ENCODE measurements at places on chromosomes 6 and 20.

DNA sequence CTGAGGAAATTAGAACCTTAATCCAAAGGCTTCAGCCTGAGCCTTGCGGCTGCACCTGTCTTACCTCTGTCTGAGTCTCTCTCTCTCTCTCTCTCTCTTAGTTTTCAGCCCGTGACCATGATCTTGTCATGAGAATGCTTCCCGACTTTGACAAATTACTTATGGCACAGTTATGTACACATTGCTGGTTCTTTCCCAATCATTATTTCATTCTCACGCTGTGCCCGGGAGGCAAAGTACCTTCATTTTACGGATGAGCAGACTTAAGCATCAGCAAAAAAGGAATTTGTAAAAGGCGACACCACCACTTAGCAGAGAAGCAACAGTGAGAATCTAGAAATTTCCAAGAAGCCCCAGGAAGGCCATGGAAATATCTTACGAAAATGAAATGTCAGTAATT, 54.6 kb downstream of the GMPR start:
- DNase-seq: no peak

GRCh38 chr20:44615876-44616603, 33.7 kb downstream of the PKIG start:
- DNase-seq: no peak

GRCh38 chr20:13428684-13429083, 207.6 kb downstream of the ISM1 start:
- DNase-seq: no peak

DNA sequence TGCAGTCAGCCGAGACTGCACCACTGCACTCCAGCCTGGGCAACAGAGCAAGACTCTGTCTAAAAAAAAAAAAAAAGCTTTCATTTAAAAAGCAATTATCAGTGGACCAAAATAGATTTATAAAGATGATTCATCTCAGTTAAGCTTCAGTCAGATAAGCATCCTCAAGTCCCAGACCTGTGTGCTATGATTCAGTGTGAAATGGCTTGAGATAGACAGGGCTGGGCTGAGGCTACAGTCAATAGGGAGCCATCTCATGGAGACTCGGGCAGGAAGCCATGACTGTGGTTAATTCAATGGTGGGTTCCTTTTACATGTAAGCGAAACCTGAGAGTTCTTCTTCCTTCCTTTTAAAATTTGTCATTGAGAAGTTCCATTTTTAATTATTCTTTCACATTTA, 276.0 kb downstream of the TFAP2A start:
- DNase-seq: peak; percentile 76

- no peak for DNase-seq
These were observed 222.3 kb upstream of the SMLR1 start for GRCh38 chr6:130604841-130605399.

DNA sequence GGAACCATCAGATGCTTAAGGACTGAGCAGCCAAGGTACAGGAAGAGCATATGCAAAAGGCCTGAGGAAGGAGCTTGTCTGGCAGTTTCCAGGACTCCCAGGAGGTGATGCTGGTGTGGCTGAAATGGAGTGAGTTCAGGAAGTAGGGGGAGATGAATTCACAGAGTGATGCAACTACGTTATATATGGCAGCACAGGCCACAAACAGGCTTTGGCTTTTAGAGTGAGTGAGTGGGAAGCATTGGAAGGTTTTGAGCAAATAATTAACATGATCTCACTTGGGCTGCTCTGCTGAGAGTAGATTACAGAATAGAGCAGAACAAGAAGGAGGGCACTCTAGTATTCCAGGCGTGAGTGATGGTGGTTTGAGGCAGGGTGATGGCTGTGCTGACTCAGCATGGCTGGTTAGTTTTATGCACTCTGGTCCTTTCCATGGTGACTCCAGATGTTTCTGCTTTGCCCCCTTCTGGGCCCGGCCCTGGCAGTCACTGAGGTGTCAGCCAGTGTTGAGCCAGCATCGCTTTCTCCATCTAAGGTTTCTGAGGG, 6.5 kb downstream of the BTN2A2 start:
- DNase-seq: no peak

- DNase-seq: no peak
These were observed 116.6 kb downstream of the ADAT2 start for GRCh38 chr6:143333749-143334520.

GRCh38 chr6:54860739-54861138, 14.2 kb downstream of the FAM83B start:
- DNase-seq: peak; percentile 71

- DNase-seq: no peak
These were observed 8.3 kb downstream of the TENT5A start for GRCh38 chr6:81744131-81744530.

GRCh38 chr6:170208651-170209353, 82.1 kb downstream of the DLL1 start:
- no peak for DNase-seq

DNA sequence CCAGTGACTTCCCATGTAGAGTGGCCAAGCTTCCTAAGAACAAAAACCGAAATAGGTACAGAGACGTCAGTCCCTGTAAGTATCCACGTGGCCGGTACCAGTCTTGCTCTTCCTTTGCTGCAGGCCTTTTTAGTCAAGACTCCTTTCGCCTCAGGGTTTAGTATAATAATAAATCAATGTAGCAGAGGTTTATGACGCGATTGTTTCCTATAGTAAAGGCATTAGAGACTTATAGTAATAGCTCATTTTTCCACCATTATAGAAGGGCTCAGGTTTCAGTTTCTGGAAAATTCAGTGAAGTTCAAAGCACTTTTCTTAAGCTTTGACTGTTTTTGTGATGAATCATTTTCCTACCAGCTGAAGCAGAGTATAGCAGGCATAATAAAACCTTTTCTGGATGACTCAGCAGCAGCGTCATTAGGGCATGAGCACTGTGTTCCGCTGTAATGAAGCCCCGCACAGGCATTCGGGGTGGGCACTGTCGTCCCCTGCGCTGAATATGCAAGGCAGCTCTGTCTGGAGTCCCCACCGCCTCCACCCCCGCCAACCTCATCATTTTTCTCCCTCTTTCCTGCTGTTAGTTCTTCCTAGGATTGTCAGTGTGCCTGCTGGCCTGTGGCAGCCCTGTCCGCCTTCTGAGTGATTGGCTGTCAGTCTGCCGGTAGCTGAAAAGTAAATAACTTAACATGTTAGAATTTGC, 51.3 kb downstream of the PTPN1 start:
- DNase-seq: peak; percentile 95

GRCh38 chr20:63330084-63330760, 30.9 kb downstream of the CHRNA4 start:
- DNase-seq: no peak

DNA sequence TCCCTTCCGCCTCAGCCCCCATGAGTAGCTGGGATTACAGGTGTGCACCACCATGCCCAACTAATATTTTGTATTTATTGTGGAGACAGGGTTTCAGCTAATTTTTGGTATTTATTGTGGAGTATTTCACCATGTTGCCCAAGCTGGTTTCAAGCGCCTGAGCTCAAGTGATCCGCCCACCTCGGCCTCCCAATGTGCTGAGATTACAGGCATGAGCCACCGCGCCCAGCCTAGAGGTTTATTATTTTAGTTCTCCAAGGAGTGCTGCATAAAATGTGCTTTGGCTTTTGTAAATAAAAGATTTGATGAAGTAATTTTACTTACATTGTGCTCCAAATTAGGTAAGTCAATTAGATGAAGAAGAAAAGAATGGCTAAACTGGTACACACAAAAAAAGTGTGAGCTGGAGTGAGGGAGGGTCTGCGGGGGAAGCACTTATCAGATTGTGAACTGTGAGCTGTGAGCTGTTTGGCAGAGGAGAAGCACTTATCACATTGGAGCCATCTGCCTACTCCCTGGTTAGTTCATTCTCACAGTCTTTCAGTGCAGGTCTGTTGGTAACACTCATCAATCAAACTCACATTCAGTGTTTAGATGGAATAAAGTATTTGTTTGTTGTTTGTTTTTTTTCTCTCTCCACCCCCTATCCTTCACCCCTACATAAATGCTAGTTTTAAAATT, 398.0 kb downstream of the EPHA7 start:
- no peak for DNase-seq

DNA sequence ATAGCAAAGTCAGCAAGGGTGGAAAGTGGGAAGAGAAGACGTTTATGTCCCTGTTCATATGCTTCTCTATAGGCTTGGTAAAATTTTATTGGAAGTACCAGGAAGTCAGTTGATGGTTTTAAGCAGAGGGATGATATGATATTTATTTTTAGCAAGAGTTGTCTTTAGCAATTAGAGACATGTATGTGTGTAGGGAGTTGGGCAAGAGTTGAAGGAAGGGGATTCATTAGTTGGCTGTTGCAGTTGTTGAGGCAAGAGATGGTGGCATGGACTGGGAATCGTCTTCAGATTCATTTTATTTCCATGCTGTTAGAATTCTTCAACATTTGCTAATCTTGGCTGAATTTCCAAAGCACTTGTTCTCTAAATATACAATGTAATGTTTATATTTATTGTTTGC, 85.6 kb downstream of the QKI start:
- no peak for DNase-seq

DNA sequence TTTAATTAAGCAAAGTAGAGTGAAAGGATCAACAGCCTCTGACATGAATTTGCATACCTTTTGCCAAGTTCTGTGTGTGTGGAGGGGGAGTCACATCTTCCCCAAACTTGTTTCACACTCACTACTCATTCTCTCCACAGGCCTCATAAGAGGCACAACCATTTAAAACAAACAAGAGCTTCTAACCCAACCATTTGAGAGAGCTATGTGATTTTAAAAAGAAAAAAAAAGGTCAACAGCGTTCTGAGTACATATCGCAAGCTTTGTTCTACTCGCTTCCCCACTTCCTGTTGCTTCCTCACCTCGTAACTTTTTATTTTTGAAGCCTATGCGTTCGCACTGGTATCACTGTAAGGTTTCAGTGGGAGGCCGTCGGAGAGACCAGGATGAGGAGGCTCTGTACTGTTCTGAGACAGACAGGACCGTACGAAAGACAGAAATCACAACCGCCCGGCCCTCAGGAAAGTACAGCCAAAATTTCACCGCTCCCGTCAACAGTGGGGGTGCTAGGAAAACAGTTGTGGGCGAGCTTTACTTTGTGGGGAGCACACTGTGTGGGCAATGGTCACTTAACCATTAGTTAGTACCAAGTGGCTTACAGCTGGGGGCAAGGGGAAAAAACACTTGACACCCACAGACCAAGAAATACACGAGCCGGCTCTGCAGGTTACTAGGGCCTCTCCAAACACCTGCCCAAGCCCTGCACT, 61.3 kb downstream of the TRERF1 start:
- DNase-seq: no peak

GRCh38 chr6:88166493-88167351, 575 bp upstream of the CNR1 start:
- no peak for DNase-seq

DNA sequence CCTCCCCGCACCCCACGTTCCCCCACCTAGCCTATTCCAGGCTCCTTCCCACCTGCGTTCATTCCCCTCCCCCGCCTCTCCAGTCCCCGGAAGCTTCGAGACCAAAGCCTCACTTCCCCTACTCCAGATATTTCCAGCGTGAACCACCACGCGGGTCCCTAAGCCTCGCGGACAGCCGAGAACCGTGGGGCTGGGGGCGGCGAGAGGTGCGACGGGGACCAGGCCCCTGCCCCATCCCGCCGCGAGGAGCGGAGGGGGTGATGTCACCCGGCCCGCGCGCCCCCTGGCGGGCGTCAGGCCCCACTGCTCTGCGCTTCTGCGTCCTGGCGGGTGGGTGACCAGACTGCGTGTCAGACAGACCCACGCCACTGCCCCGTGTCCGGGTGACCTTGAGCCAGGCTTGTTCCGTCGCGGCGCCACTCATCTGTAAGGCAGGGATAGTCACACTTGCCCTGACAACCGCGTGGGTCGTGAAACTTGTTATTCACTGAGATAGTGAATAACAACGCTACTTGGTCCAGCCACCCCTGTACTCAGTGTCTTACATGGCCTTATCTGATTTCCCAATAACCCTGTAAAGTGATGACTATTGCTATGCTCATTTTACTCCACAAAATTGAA, 9.0 kb upstream of the HSP90AB1 start:
- peak; percentile 45 for DNase-seq

DNA sequence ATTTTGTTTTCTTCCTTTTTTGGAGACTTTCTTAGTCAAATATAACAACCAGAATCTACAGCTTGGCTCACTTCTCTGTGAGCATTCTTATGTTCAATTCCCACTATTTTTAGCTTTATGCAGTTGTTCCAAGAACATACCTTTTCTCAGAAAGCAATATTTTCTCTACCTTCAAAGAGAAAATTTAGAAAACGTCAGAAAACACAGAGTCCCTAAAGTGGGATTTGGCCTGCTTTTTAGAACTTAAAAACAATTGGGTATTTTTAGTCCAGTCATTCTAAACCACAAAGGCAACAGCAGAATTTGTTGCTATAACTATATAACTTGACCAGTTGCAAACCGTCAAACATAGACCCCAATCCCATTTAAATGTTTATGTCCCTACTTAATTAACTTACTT, 133.1 kb downstream of the MOXD1 start:
- DNase-seq: no peak

GRCh38 chr6:110703010-110703905, 112.0 kb downstream of the CDK19 start:
- no peak for DNase-seq

GRCh38 chr20:43941476-43942200, 27.0 kb downstream of the TOX2 start:
- DNase-seq: peak; percentile 51

DNA sequence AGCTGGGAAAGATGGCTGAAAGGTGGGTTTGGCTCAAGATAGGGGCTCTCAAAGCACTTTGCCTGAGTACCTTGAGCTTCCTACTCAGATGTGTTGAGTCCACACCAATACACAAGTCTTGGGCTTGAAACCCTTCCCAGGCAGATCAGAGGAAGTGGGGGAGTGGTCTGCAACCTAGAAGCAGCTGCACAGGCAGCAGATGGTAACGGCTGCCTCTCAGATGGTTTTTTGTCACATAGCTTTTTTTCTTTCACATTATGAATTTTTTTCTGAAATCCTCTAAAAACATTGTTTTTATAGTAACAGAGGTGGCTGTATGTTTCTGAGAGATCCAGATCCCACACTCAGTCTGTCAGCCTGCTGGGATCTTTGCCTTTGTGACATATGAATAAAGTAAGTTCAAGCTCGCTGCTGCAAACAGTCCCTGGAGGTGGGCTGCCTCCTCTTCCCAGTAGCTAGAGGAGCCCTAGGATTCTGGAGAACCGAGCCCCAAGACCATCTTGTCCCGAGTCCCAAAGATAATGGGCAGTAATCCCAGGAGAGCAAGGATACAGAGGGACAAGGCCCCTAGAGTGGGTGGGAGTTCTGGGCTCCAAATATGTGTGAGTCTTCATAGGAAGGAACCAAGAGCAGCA, 97.1 kb upstream of the TOP1 start:
- DNase-seq: no peak

DNA sequence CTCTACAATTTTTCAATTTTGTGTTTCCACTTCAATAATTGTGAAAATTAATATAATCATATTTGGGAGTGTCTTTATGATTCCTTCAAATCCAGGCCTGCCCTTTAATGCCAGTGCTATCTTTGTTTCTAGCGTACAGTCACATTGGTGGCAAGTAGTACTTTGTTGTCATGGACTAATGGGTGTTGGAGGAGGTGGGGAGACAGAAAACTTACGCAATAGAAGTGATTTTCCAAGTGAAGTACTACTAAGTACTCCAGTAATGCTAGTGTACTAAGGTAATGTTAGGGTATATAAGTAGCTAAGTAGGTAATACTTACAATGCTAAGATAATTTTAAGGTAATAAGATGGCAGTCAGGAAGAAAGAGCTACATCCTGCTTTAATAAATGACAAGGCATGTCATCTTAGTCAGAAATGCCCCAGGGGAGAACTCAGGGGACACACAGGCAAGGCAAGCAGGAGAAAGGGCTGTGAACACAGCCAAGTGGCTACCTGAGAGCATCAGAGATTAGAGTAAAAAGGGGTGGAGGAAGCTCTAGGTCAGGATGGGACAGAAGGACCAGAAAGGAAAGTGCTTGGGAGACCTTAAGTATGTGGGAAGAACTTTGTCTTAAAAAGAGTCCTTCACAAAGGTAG, 217.2 kb upstream of the PRDM1 start:
- no peak for DNase-seq
